ENCODE measurements at places on chromosomes 4 and X.

DNA sequence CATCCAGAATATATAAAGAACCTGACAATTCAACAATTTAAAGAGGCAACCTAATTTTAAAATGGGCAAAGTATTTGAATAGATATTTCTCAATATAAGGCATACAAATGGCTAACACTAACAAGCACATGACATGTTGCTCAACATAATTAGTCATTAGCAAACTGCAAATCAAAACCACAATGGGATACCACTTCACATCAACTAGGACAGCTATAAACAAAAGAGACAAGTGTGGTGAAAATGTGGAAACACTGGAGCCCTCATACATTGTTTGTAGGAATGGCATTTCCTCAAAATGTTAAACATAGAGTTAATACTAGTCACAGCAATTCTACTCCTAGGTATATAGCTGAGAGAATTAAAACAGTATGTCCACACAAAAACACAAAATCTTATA is 96.7 kb downstream of the CORIN start:
- no peak for DNase-seq

GRCh38 chr4:153634738-153635353 is 49.2 kb upstream of the TLR2 start:
- DNase-seq = no peak

DNA sequence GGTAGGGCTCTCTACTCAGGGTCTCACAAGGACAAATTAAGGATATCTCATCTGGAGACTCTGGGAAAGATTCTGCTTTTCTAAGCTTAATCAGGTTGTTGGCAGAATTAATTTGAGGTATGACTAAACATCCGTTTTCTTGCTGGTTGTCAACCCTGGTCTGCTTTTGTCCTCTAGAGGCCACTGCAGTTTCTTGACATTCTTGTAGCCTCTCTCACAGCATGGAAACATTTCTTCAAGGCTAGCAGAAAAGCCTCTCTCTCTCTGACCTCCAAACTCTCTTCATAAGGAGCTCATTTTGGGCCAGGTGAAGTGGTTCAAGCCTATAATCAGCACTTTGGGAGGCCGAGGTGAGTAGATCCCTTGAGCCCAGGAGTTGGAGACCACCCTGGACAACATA is 749.5 kb upstream of the PCDH7 start:
- no peak for DNase-seq

DNA sequence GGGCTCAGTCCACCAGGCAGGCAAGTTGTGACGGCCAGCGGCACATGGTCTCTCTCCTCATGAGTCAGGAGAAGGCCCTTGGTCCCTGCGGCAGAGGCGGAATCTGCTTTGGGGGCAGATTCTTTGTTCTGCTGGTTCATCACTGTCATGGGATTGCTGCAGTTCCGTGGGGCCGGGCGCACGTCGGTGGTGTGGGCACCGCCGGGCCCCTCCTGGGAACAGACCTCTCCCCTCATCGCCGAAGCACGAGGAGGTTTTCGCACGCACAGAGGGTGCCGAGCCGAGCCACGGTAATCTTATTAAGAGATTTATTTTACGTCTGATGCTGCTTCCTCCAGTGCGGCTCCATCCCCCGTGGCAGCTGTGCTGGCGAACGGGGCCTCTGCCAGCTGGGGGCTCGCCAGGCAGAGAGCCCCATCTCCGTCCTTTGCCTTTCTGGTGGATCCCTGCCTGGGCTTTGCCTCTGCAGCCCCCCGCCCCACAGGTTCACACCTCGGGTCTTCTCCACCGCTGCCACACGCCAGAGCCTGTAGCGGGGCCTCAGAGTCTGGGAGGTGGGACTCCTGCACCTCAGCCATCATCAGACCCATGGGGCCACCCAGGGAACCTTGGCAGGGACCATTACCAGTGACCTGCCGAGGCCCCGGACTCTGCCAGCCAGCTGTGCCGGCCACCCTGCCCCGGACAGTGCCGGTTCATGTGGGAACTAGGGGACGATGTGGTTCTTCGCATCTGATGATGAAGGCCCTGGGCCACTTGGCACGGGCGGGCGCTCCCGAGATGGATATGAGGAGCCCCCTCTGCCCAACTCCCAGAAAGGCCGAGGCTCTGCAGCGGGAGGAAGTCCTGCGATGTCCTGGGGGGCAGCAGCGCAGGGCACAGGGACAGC is 86.7 kb upstream of the NKX1-1 start:
- DNase-seq = no peak

DNA sequence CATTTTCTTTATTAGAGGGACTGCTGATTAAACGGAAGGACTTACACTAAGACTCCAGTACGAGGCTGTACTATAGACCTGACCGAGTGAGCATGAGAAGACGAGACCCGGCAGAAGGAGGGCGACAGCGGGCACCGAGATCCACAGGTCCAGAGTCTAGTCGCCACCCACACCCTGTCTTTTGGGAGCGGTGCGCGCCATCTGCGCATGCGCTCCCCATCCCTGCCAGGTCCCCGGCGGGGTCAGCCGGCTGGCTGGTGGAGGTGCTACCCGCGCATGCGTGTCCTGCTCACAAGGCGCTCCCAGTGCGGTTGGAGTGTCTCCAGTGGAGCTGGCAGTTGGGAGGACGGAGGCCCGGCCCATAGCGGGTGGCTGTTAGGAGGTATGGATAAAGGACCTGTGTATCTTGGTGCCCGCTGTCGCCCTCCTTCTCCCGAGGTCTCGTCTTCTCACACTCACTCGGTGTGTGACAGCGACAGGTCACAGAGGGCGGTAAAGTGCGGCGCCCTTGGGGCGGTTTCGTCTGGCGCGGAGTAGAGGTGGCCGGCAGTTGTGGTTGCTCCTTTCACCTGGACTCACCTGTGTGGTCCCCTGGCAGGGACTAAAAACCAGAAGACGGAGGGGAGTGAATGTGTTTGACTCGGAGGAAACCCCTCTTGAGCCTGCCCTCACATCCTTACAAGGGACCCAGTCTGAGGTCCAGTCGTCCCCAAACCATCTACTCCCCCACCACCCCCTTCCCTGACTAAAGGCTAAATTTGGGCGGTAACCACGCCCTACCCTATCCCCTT is 7.6 kb upstream of the HSD17B10 start:
- peak; percentile 70 for DNase-seq

DNA sequence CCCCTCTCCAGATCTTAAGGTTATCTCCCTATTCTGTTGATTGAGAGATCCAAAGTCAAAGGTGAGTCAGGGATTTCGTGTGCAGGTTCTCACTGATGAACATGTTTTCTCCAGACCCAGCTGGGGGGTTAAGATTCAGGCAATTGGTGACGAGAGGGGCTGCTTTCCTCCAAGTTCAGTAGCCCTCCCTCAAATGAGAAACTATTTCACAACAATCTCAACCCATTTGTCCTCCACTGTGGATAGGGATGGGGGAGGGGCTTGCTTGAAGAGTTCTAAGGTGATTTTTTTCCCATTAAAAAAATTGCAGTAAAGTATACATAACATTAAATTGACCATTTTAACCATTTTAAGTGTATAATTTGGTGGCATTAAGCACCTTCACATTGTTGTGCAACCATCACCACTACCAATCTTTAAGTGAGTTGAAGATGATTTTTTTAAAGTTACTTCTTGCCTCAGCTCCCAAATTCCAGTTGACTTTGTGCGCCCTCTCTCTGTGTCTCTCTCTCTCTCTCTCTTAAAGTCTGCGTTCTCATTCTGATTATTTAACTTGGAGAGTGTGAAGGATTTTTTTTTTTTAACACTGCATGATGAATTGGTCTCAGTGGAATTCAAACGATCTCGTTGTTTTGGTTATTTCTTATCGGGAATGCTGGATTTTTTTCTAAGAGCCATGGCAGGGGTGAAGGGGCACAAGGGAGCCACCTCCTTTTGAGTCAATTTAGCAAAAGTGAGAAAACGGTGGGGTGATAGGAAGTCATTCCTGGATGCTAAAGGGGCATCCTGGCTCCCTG is 175.9 kb downstream of the SHROOM3 start:
- no peak for DNase-seq

DNA sequence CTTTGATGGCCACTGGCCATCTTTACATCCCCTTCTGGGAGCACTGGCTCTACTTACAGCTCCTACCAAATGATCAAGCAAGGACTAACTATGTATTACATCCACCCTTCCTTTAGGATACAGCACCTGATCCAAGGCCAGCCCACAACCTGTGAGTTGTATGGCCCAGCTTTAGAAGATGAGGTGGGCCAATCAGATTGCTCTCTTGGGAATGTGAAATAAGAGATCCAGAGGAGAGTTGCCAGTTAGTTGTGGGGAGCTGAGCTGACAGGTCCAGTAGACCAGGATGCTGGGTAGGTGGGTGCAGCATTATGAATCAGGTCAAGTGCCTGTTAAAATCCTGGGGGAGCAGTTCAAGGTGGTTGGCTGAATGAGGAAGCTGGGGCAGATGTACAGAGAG is 111.5 kb downstream of the GNL3L start:
- DNase-seq = no peak

GRCh38 chrX:100695991-100696390 is 35.9 kb downstream of the SYTL4 start:
- no peak for DNase-seq

DNA sequence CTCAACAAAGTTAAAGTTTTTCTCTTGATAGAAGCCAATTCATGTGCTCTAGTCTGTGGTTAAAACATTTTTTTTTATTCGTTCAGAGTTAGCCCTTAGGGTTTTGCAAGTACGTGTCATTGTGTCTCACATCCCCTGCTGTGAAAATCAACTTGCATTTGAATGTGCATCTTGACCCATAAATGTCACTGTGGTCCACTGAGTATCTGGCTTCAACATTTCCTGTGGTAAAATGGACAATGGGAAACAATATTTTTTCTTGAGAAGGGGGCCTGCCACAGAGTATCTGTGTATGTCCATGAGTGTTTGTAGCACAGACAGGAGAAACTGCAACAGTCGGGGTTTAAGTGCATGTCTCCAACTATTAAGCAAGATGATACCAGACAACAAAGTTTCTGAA is 554.8 kb upstream of the TENM3 start:
- no peak for DNase-seq

Measured in activated naive CD4-positive, alpha-beta T cell treated with anti-CD3 and anti-CD28 coated beads, Interleukin-2, amount 50 U/mL, for 16 hours (primary cell).